Liver (tissue), 10 donors: ENCODE measurements at places on chromosomes 5 and 9. TPM values are rescaled to one million over a fixed set of nuclear protein-coding genes. Genes with fewer than 3 reads are reported as not detected.

GRCh38 chr5:72818866-72819534 lies 2.5 kb downstream of the TNPO1 start:
- H3K27ac ChIP-seq: no peak overlapping the region
- no peak overlapping the region for H3K4me3 ChIP-seq
- no peaks in the 10 kb centered on the region for H3K36me3 ChIP-seq
- peaks cover 16% of the 10 kb centered on the region for H3K4me1 ChIP-seq
- no peaks in the 10 kb centered on the region for H3K27me3 ChIP-seq

DNA sequence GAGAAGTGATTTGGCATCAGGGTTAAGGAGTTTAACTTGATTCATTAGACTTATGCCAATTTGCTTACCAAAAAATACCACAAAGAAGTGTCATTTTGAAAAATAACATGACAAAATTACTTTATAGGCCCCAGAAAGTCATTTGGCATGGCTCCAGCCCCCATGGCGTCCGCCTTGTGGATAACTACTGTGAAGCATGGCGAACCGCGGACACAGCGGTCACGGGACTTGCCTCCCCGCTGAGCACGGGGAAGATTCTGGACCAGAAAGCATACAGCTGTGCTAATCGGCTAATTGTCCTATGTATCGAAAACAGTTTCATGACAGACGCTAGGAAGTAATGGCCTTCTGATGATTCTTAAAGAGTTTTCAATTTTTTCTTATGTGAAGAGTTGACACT lies 35.4 kb upstream of the TGFBR1 start:
- H3K4me1 ChIP-seq: no peaks in the 10 kb centered on the region
- no peak for DNase-seq
- H3K27ac ChIP-seq: no peak overlapping the region

- no peaks in the 10 kb centered on the region for H3K4me1 ChIP-seq
- no peak for DNase-seq
- H3K36me3 ChIP-seq: no peaks in the 10 kb centered on the region
- H3K4me3 ChIP-seq: no peak overlapping the region
These were observed 877.0 kb downstream of the NR2F1-AS1 start for GRCh38 chr5:92703976-92704375.

DNA sequence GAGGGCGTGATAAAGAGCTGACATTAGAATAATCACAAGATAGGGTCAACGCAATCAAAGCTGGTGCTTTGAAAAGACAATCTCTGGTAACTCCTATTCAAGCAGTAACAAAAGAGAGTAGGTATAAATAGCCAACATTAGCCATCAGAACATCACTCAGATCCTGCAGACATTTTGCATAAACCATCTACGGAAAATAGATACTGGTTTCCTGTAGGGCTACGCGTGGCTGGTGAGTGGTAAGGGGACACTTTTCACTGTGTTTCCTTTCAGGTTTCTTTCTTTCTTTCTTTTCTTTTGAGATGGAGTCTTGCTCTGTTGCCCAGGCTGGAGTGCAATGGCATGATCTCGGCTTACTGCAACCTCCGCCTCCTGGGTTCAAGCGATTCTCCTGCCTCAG lies 22.3 kb downstream of the TTF1 start:
- H3K36me3 ChIP-seq: peaks cover 36% of the 10 kb centered on the region
- H3K4me3 ChIP-seq: no peak overlapping the region
- H3K4me1 ChIP-seq: no peaks in the 10 kb centered on the region
- DNase-seq: no peak
- H3K27ac ChIP-seq: no peak overlapping the region

GRCh38 chr5:172160506-172160905 lies 27.5 kb downstream of the STK10 start:
- H3K27me3 ChIP-seq: no peaks in the 10 kb centered on the region
- DNase-seq: no peak
- no peaks in the 10 kb centered on the region for H3K4me1 ChIP-seq
- H3K4me3 ChIP-seq: no peak overlapping the region
- no peak overlapping the region for H3K27ac ChIP-seq
- H3K36me3 ChIP-seq: no peaks in the 10 kb centered on the region

DNA sequence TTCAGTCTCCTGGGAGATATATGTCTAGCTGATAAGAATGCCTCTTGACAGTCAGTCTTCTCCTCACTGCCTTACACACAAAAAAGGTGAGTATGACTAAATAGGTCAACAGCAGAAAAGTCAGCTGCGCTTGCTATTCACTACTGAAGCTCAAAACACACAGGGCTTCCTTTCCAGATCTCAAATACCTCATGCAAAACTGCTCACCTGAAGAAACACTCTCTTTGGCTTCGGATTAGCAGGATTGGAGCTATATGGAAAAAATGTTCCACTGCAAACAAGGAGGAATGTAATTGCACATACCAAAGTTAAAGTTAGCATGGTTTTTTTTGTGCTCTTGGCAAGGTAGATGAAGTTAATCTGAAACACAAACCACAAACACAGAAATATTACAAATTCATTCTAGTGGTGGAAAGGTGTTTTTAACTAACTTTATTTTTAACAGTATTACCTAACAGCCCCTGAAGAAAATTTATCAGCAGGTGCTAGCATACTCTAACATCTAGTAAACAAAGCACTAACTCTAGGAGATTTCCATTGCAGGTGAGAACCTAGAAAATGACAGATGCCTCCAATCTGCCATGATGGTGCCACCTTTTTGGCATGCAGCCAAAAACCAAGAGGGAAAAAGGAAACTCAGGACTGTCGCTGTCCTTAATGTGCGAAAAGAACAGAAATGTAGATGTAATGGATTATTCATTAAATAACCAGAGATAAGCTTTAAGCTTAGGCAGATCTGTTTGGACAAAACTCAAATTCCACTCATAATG lies 31.8 kb downstream of the ERMP1 start:
- no peak overlapping the region for H3K4me3 ChIP-seq
- no peak overlapping the region for H3K27ac ChIP-seq
- peaks cover 3% of the 10 kb centered on the region for H3K36me3 ChIP-seq
- DNase-seq: no peak
- H3K27me3 ChIP-seq: no peaks in the 10 kb centered on the region

The SERF1B gene
- total RNA-seq: 9.0 TPM

DNA sequence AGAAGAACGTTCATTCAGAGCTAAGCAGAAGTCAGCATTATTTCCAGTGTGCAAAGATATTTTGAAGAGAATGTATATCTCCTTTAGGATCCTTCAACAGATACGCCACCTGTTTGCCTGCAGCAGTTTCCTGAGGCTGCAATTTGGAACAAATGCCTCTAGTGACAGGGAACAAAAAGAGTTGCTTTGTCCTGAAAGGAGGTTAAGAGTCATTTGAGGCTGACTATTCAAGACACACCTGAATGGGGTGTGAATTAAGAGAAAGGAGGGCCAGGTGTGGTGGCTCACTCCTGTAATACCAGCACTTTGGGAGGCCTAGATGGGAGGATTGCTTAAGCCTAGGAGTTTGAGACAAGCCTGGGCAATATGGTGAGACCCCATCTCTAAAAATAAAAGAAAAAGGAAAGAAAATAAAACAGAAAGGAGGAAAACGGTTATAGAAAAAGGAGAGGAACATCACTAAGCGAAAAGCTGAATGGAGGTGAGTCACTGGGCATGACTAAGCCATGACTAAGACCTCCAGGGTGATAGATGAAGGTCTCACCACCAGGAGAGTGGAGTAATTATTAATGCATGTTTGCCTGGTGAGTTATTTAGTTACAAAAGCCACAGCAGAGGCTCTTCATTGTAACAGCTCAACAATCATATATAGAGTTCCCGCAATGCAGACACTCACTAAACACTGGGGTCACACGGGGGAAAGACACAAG lies 255.2 kb upstream of the TNC start:
- H3K27ac ChIP-seq: no peak overlapping the region
- no peak for DNase-seq
- H3K4me1 ChIP-seq: no peaks in the 10 kb centered on the region
- no peak overlapping the region for H3K4me3 ChIP-seq
- no peaks in the 10 kb centered on the region for H3K36me3 ChIP-seq

The AHRR gene
- total RNA-seq: 0.33 TPM

DNA sequence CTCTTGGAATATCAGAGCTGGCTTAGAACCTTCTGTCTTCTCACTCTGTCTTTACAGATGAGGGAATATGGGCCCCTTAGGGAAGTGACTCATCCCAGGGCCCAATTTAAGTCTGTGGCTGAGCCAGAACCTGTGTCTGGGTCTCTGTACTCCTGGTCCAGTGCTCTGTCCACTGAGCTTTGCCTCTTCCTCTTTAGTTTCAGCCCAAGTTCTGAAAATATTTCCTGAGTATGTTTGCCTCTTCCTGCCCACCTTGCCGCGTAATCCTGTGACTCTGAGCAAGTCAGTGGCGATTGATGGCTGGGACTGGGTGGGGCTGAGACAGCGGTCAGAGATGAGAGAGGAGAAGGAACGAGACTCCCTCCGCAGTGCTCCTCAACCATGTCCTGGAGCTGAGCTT lies 7.8 kb downstream of the IER5L start:
- no peak overlapping the region for H3K4me3 ChIP-seq
- H3K27ac ChIP-seq: no peak overlapping the region
- no peaks in the 10 kb centered on the region for H3K36me3 ChIP-seq
- peaks cover 5% of the 10 kb centered on the region for H3K4me1 ChIP-seq

GRCh38 chr5:56172241-56172640 lies 60.9 kb downstream of the ANKRD55 start:
- DNase-seq: no peak
- H3K27me3 ChIP-seq: no peaks in the 10 kb centered on the region
- H3K4me1 ChIP-seq: no peaks in the 10 kb centered on the region
- no peak overlapping the region for H3K27ac ChIP-seq
- no peaks in the 10 kb centered on the region for H3K36me3 ChIP-seq

DNA sequence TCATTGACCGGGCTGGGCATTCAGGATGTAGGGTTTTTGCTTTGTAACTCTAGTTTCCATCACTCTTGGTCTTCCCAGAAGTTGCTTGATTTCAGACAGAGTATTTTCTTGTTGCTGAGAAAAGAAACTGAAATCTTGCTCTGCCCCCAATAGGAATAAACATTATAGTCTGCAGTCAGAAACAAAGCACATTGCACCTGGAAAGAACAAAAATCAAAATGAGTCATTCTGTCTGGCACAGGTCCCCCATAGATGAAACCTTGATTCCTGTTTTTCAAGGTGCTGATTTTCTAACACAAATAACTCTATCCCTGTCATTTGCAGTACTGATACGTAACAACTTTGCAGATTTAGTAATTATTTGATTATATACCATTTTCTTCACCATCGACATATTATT lies 232.1 kb downstream of the FBXO4 start:
- H3K27ac ChIP-seq: no peak overlapping the region
- H3K36me3 ChIP-seq: no peaks in the 10 kb centered on the region
- no peaks in the 10 kb centered on the region for H3K4me1 ChIP-seq
- no peak for DNase-seq
- H3K27me3 ChIP-seq: no peaks in the 10 kb centered on the region

The TSSK1B gene
- not detected for total RNA-seq

The MUSK gene
- 0.05 TPM for total RNA-seq

DNA sequence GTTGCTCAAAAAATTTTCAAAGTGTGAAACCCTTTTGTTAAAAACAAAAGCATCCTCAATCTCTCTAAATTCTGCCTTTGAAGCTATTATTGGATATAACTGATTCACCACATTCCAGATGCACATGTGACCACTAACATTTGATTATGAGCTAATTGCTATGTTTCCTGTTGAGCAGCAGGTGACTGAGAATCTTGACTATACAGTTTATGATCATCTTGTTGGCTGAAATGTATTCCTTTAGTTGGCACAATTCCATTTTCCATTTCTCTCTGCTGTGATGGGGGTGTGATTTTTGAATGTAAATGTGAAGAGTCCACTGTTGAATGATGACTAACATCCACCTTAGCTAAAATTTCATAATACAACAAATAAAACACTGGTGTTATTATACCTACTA lies 10.7 kb downstream of the LYSMD3 start:
- no peak overlapping the region for H3K4me3 ChIP-seq
- H3K4me1 ChIP-seq: peaks cover 4% of the 10 kb centered on the region
- DNase-seq: no peak
- peaks cover 24% of the 10 kb centered on the region for H3K36me3 ChIP-seq
- H3K27me3 ChIP-seq: no peaks in the 10 kb centered on the region

- H3K27ac ChIP-seq: no peak overlapping the region
- H3K4me1 ChIP-seq: no peaks in the 10 kb centered on the region
- DNase-seq: no peak
- H3K36me3 ChIP-seq: no peaks in the 10 kb centered on the region
These were observed 566.6 kb downstream of the PSAT1 start for GRCh38 chr9:78863531-78863930.

The TCOF1 gene
- 8.5 TPM for total RNA-seq
